RPMI7951 (cell line): ENCODE measurements at places on chromosomes 11 and 22.

GRCh38 chr22:35301372-35301874 lies 1.7 kb downstream of the TOM1 start:
- peak; percentile 83 for DNase-seq

DNA sequence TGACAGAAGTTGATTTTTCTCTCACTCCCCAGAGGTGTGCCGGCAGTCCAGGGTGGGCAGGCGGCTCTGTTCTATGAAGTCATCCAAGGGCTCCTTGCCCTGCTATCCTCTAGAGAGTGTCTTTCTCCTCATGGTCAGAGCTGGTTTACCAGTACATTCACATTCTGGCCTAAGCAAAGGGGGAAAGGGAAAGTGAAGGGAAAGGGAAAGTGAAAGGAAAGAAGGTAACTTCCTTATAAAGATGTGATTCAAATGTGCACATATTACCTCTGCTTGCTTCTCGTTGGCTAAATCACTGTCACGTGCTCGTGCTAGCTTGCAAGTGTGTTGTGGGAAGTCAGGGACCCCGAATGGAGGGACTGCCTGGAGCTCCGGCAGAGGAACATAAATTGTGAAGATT lies 2.9 kb upstream of the HTATIP2 start:
- DNase-seq, result peak; percentile 64

DNA sequence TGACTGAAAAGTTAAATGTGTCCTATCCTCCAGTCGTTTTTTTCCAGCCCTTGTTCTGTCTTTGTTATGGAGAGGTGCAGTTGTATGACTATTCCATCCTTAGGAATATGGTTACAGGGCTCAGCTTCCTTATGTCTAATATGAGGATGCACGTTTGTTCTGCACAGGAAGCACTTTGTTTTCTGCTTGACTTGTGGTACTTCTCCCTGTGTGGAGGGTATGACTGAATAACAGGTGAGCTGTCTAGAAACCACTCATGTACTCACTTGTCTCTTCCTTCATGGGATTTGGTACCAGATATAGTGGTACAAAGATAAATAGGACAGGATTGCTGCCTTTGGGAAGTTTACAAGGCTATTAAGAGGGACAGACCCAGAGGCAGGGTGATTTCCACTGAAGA lies 17.4 kb downstream of the CABIN1 start:
- DNase-seq, result no peak

DNA sequence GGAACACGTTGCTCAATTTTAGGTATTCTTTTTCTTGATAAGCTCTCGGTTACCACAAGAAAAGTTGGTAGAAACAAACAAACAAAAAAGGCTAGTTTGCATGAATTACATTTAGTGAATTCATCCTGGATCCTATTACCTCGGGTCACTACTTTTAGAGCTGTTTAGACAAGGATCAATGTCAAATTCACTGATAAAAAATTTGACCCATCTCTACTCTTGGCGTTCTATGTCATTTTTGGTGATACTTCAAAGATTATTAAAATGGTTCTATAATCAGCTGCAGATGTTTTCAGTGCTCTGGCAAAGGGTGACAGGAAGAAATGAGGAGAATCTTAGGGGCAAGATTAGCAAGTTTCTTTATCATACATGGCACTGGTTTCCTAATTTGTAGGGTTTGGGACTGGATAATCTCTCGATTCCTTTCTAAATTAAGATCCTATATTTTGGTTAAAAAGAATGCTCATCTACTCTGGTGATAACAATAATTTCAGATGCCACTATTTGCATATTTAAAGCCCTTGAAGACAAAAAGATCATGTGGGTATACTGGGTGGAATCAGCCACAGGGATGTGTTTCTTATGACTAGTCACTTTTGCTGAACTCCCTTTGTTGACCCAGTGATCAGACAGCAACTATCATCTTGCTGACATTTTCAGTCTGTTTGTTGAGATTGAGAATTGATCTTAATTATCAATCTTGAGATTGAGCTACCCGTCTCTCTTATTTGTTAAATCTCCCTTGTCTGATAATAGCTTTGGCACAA lies 442.9 kb downstream of the AASDHPPT start:
- no peak for DNase-seq

- DNase-seq, result peak; percentile 82
Observed at GRCh38 chr11:3920148-3920852, 64.8 kb downstream of the STIM1 start.
